ENCODE measurements at places on chromosomes 13 and 19. TPM values are rescaled to one million over a fixed set of nuclear protein-coding genes. Genes with fewer than 3 reads are reported as not detected.

DNA sequence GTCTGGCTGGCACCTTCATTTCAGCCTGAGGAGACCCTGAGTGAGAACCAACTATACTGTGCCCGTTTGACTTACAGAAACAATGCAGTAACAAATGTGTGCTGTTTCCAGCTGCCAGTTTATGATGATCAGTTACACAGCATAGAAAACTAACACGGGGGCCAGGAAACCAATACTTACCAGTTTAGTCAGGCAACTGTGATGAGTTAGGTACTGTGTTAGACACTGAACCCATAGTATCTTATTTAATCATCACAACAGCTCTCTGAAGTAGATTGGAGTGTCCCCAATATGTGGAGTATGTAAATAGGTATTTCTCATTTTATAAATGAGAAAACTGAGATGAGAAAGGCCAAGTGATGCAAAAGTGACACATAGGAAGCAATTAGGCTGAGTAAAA, 620.9 kb upstream of the KLF12 start:
- no peaks in the 10 kb centered on the region for H3K36me3 ChIP-seq
- H3K27ac ChIP-seq: no peak overlapping the region
- DNase-seq: no peak
- H3K4me1 ChIP-seq: no peaks in the 10 kb centered on the region
- no peak overlapping the region for H3K4me3 ChIP-seq
- no peaks in the 10 kb centered on the region for H3K27me3 ChIP-seq

DNA sequence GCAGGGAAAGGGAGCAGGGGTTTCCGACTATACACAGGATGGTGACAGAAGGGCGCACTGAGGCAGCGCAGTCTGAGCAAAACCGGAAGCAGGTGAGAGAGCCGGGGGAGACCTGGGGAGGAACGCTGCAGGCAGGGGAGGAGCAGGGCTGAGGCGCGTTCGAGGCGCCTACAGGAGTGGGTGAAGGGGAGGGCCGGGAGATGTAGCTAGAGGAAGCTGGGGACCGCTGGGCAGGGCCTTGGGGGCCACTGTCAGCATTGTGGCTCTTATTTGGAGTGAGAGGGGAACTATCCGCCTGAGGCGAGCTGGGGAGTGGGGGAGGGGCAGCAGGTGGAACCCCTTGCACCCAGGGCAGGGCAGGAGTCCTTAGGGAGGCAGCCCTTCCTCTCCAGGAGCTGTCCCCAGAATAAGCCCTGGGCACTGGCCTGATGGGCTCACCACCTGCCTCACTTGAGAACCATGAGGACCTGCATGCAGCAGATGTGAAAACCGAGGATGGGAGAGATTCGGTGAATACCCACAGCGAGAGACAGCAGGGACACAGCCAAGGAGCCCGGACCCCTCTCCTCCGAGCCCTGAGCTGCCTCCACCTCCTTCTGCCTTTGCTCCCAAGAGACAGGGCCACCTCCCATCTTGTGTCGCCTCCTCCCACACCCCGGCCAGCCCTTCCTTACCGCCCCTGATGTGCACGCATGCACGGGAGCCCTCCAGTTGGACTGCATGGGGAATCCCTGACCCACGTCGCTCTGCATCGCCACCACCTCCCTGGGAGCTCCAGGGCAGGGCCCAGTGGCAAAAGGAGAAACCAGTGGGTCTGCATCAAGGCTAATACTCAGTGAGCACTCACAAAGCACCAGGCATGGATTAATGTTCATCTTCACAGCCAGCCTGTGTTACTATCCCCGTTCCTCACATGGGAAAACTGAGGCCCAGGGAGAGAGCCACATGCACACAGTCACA, 10.3 kb downstream of the AKT2 start:
- H3K4me3 ChIP-seq: no peak overlapping the region
- no peaks in the 10 kb centered on the region for H3K36me3 ChIP-seq
- H3K4me1 ChIP-seq: peaks cover 13% of the 10 kb centered on the region
- DNase-seq: no peak
- H3K27me3 ChIP-seq: no peaks in the 10 kb centered on the region

GRCh38 chr19:5309438-5310204, 31.0 kb downstream of the PTPRS start:
- peak; percentile 57 for DNase-seq
- H3K36me3 ChIP-seq: no peaks in the 10 kb centered on the region
- H3K4me1 ChIP-seq: no peaks in the 10 kb centered on the region
- H3K27me3 ChIP-seq: no peaks in the 10 kb centered on the region
- no peak overlapping the region for H3K4me3 ChIP-seq

GRCh38 chr13:103539265-103539664, 473.0 kb upstream of the SLC10A2 start:
- peak; percentile 26 for DNase-seq
- H3K36me3 ChIP-seq: 0 out of 2 replicates have a peak, but pooled peaks cover 3% of the 10 kb centered on the region
- no peaks in the 10 kb centered on the region for H3K27me3 ChIP-seq
- no peaks in the 10 kb centered on the region for H3K4me1 ChIP-seq

DNA sequence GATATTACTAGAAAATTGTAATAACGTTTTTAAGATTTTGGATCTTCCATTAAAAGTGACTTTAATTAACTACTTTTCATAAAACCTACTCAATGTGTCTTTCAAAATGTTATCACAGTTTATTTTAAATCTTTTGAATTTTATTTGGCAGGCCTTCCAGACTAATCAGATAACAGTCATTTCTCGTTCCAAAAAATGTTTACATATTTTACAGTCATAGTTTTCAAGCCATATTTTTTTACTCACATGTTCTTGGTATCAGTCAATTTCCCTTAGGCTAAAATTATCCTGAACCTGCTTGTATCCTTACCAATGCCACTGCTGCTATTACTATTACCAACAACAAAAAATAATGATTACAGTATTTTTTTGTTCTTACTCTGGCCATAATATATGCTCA, 1783.5 kb downstream of the SLITRK5 start:
- no peaks in the 10 kb centered on the region for H3K36me3 ChIP-seq
- no peaks in the 10 kb centered on the region for H3K4me1 ChIP-seq
- H3K27ac ChIP-seq: no peak overlapping the region
- no peaks in the 10 kb centered on the region for H3K27me3 ChIP-seq
- no peak for DNase-seq

DNA sequence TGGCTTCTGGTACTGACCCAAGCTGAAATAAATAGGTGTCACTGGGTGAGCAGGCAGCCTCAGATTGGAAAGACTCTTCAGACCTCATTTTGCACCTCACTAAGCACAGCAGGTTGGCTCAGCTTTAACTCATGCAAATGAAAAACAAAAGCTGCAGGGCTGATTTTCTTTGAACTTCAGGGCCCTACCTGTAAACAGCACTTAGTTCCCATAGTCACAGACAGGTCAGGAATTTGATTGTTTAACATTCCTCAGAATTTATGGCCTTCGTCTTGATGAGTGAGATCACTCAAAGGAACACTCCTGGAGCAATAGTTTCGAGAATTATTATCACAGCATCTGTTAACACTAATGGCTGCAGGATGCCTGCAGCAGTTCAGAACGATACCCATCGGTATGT, 718.5 kb downstream of the EFNB2 start:
- peaks cover 26% of the 10 kb centered on the region for H3K27me3 ChIP-seq
- peak; percentile 90 for DNase-seq
- H3K36me3 ChIP-seq: no peaks in the 10 kb centered on the region
- peaks cover 10% of the 10 kb centered on the region for H3K4me1 ChIP-seq

DNA sequence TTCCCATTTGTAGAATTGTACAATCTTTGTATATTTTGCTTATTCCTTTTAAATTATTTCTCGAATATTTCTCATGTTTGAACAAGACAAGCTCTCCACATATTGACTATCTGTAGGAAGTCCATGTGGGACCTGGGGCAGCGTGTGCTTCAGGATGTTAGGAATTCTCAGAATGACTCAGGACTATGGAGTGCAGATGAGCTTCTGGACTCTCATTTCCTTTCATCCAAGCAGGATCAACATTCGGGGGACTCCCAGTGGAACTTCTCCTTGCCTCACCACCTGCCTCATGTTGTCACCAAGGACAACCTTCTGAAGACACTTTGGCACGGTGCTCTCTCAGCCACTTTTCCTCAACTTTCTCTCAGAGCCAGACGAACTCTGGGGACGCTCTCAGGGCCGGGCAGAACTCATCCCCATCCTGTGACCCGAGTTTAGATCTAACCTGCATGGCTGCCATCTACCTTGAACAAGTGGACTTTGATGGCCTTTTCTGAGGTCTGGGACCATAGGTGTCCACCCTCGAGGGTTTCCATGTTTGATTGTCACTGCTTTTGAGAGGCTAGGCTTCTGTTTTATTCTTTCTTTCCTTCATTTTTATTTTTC, 441.7 kb downstream of the IRS2 start:
- H3K4me3 ChIP-seq: no peak overlapping the region
- 0 out of 2 replicates have a peak, but pooled peaks cover 3% of the 10 kb centered on the region for H3K36me3 ChIP-seq
- no peak for DNase-seq
- no peaks in the 10 kb centered on the region for H3K27me3 ChIP-seq
- no peak overlapping the region for H3K27ac ChIP-seq
- H3K4me1 ChIP-seq: no peaks in the 10 kb centered on the region

GRCh38 chr13:48405875-48406274, 7.0 kb downstream of the LPAR6 start:
- no peaks in the 10 kb centered on the region for H3K27me3 ChIP-seq
- H3K4me1 ChIP-seq: no peaks in the 10 kb centered on the region
- H3K36me3 ChIP-seq: no peaks in the 10 kb centered on the region

DNA sequence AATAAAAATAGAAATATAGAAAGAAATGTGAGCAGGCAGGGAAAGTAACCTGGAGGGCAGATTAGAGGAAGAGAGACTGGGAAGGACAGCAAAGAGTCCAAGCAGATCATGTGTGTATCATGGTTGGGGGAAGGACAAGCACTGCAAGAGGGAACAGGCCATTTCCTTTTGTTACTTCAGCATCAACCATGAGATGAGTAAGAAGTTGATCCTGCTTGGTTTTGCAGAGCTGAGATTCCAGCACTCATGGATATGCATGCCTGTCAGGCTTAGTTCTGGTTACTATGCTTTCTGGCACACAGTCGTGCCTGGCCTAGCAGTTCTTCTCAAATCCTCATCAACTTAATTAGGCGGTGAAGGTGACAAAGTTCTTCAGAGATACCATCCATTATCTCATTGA, 18.1 kb downstream of the NALCN start:
- no peaks in the 10 kb centered on the region for H3K27me3 ChIP-seq
- H3K27ac ChIP-seq: no peak overlapping the region
- DNase-seq: no peak
- H3K36me3 ChIP-seq: no peaks in the 10 kb centered on the region
- no peaks in the 10 kb centered on the region for H3K4me1 ChIP-seq

DNA sequence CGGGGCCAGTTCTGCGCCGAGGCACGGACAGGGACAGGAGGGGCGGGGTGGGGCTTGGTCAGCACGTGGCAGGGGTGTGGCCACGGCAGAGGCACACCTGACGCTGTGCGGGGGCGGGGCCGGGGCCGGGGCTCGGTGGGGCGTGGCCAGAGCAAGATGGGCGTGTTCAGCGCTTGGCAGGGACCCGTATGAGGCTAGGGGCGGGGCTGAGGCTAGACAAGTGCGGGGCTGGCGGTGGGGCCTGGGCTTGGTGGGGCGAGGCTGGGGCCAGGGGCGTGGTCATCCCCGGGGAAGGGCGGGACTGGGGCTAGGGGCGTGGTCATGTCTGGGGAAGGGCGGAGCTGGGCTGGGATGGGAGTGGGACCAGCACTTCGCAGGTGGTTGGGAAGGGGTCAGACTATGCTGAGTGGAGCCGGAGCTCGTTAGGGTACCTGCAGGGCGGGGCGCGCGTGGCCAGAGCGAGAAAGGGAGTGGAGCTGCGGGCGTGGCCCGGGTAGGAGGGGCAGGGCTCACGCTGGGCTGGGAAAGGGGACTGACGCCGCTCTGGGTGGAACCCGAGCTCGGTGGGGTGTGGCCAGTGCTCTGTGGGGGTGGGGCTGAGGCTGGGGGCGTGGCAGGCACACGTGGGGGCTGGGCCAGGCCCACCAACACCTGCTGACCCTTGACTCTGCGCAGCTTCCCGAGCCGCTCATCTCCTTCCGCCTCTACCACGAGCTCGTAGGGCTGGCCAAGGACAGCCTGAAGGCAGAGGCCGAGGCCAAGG, 12.8 kb downstream of the POLR2E start:
- DNase-seq: peak; percentile 98
- H3K27ac ChIP-seq: 0 out of 2 replicates have a peak overlapping the region, but pooled peaks have one; percentile 39
- H3K27me3 ChIP-seq: no peaks in the 10 kb centered on the region
- peak overlapping the region; percentile 55 for H3K4me3 ChIP-seq

DNA sequence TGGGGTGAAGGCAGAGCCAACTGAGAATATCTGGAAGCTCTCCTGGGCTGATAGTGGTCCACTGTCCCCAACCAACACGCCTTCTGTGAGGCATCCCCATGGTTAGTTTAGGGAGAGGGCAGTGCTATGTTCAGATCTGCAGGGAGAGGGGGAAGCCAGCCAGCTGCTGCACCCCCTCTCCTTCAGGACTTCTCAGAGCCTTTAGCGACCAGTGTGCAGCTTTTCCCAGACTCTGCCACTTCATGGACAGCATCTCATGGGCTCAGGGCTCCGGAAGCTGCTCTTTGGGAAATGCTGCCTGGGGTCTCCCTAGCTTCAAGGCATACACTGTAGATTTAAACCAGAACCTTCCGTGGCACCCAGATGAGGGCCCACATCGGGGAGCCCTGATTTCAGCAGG, 33.5 kb downstream of the TMED1 start:
- no peak for DNase-seq
- no peaks in the 10 kb centered on the region for H3K36me3 ChIP-seq
- no peak overlapping the region for H3K27ac ChIP-seq
- no peak overlapping the region for H3K4me3 ChIP-seq

CEACAM20 gene
- polyA plus RNA-seq: not detected

CD37 gene
- 106 TPM for polyA plus RNA-seq

F10 gene
- polyA plus RNA-seq: 1.6 TPM

KIR2DL4 gene
- not detected for polyA plus RNA-seq

TTC9B gene
- 1.0 TPM for polyA plus RNA-seq

TMIGD2 gene
- 0.24 TPM for polyA plus RNA-seq

ZNF548 gene
- 1.9 TPM for polyA plus RNA-seq
